CD4-positive, alpha-beta T cell treated with Interleukin-4 for 1 hour (primary cell): ENCODE measurements at places on chromosomes 12 and 14.

GRCh38 chr12:10968765-10969456 lies 17.8 kb downstream of the TAS2R50 start:
- no peak for DNase-seq

- no peak for DNase-seq
Observed at GRCh38 chr12:76583301-76583700, 23.7 kb upstream of the OSBPL8 start.

- no peak for DNase-seq
Observed at GRCh38 chr12:6822426-6823135, 960 bp downstream of the GPR162 start.

DNA sequence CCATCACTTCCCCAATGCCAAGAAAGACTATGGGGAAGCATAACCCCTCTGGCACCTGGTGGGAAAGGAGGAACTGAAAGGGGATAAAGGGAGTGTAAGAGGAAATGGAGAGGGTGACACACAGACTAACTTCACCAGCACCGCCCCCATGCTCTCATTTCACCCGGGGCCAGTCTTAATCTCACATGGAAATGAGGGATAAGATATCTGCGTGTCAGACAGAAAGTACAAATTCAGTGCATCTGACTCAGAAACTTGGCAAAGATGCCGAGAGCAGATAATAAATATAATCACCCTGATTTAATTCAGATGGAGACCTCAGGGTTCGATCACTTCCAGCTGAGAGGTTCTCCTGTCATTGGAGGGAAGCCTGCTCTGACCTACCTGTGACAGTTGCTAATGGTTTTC lies 191.6 kb downstream of the DUSP6 start:
- peak; percentile 24 for DNase-seq

- no peak for DNase-seq
Observed at GRCh38 chr12:116078396-116078795, 199.1 kb downstream of the MED13L start.

GRCh38 chr14:33850826-33851225 lies 100.0 kb downstream of the EGLN3 start:
- no peak for DNase-seq

DNA sequence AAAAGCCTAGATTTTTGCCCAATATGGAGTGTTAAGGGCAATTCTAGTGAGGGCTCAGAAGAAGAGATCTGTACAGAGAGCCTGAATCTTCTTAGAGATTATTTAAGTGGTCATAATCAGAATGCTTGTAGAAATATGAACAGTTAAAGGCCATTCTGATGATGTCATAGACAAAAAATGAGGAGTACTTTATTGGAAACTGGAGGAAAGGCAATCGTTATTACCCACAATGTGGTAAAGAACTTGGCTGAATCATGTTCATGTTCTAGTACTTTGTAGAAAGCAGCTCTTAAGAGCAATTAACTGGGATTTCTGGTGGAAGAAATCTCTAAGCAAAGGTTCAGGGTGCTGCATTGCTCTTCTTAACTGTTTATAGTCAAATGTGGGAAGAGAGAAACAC lies 36.4 kb upstream of the SYT10 start:
- DNase-seq, result no peak
